T-helper 1 cell (primary cell): ENCODE measurements at places on chromosomes 3 and 15.

GRCh38 chr3:179149406-179149867 is 1.3 kb downstream of the PIK3CA start:
- peak; percentile 27 for DNase-seq

DNA sequence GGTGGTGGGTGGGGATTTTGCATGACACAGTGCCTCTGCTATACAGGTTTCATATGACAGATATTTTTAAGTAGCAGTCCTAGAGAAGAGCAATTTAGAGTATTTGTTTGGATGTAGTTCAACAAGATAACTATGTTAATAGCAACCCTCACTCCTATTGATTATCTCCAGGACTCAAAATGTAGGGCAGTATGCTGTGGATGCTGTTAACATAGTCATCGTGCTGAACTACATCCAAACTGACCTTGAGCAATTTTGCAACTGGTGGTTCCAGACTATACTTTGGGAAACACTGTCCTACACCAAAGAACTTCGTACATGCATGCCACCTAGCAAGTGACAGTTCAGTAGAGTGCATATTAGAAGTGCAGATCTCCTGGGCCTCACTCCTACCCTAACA is 117.6 kb downstream of the IL5RA start:
- no peak for DNase-seq

DNA sequence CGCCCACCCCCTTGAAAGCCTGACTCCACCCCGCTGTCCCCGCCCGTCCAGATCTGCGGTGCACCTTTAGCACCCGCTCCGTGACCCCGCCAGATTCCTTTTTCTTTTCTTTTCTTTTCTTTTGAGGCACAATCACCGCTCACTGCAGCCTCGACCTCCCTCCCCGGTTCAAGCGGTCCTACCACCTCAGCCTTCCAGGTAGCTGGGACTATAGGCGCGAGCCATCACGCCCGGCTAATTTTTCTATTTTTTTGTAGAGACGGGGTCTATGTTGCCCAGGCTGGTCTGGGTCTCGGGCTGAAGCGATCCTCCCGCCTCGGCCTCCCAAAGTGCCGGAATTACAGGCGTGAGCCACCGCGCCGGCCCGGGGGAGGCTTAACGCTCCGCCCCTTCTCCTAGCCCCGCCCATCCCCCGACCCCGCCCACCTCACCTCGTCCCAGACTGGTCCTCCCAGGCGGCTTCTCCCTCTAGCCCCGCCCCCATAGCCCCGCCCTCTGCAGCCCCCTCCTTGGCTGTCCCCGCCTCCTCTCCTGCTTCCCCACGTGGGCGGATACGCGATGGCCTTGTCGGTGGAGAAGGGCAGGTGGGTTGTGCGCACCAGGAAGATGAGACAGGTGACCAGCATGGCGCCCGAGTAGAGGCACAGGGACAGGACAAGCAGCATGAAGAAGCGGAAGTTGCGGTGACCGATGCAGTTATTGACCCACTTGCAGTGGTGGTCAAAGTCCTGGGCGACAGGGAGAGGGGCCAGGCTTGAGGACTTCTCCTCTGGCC is 3.2 kb downstream of the ZDHHC19 start:
- DNase-seq = peak; percentile 66

DNA sequence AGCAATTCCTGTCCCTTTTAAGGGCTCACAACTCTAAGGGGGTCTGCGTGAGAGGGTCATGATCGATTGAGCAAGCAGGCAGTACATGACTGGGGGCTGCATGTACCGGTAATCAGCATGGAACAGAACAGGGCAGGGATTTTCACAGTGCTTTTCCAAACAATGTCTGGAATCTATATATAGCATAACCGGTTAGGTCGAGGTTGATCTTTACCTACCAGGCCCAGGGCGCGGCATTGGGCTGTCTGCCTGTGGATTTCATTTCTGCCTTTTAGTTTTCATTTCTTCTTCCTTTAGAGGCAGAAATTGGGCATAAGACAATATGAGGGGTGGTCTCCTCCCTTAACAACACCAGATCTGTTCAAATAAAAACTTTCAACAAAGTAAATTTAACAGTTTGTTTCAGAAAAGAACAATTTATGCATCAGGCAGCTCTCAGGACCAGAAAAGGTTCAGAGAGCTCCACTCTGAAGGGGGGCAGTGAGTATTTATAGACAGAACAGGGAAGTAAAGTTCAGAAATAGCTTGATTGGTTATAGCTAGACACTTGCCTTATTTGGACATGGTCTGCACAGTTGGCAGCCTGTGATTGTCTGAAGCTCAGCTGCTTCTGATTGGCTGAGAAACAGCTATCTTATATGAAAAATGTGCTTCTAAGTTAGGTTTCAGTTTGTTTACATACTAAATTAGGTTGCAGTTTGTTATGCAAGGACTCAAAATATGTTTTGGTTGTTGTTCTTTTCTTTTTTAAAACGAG is 17.2 kb upstream of the B4GALT4 start:
- no peak for DNase-seq

DNA sequence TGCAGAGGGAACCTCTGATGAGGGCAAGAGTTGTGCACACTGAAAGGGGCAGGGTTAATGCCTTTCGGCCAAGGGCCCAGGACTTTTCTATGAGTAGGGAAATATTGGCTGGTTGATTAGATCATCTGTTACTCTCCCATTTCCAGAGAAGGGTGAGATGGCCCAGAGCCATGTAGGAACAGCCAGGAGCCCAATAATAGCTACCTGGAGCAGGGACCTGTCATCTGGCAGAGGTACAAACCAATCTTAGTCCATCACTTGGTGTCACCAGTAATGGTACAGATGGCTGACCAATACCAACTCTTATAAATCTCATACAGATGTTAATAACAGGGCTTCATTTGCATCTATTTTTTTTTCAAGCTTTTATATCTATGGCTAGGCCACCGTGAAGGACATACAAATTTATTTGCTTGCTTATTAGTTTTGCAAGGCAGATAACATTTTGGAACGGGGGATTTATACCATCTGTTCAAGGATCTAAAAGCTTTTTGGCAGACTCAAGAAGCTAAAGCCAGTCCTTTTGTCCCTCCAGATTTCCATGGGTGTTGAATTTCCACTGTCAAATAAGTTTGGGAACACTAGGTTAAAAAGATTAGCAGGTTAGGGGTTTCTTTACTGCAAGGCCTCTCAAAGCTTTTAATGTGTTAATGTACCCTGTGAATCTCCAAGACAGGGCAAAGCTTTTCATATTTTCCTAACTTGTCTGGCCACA is 79.3 kb downstream of the TNIK start:
- no peak for DNase-seq

DNA sequence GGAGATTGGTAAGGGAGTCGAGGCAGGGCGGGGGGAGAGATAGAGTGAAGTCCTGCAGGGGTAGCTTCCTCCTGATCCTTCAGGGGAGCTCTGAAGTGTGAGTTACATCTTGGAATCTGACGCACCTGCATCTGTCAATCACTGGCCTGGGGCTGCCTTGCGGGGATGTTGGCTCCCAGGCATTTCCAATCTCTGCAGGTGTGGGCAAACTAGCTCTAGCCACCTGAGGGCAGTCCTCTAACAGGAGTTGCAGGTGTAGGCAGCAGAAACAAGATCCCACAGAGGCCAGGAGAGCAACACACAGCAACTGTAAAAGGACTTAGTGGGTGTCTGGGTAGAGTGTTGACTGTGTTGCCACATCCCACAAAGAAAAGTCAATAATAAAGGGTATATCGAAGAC is 63.6 kb downstream of the ZNF621 start:
- DNase-seq = no peak

GRCh38 chr15:61025308-61025707 is 203.8 kb downstream of the RORA start:
- DNase-seq = no peak

DNA sequence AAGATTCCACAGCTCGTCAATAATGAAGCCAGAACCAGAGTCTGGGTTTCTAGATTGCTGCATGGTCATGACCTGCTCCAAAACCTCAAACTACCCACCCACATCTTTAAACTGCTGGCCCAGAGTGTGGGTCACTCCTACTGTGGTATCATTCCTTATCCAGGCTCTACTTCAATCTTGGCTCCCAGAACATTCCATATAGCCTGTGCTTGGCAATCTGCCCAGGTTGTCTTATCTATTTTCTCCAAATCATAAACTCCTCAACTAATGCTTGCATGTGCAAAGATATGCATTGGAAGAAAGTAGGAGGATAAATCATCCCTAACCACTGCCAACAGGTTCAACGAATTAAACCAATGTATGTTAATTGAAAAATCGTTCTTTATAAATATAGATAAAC is 169.7 kb downstream of the ANXA2 start:
- no peak for DNase-seq
